ENCODE measurements at places on chromosomes 4 and X.

DNA sequence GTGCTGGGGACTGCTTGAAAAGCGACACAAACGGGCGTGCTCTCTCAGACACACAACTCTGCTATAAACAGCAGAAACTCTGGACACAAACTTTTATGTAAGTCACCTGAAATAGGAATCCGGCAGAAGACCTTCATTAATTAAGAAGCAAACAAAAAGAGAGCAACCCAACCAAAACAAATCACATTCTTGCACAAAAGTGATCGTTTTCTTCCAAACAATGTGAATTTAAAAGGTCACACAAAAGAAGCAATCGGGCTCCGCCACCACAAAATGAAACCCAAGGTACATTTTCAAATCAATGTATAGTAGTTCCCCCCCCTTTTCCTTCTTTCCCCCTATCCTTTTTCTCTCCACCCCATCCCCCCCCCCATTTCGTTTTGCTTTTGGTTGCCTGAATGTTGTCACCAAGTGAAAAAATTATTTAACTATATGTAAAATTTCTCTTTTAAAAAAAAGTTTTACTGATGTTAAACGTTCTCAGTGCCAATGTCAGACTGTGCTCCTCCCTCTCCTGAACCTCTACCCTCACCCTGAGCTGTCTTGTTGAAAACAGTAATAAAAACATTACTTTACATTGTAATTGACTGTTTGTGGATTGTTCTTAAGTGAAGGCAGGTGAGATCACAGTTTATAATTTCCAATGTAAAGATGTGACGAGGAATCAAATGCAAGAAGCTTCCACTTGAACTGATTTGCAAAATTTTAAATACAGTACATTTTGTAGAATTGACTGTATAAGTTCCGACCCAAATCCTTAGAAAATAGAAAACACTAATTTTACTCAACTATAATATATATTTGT, 2.4 kb downstream of the MAB21L2 start:
- no peak for DNase-seq

DNA sequence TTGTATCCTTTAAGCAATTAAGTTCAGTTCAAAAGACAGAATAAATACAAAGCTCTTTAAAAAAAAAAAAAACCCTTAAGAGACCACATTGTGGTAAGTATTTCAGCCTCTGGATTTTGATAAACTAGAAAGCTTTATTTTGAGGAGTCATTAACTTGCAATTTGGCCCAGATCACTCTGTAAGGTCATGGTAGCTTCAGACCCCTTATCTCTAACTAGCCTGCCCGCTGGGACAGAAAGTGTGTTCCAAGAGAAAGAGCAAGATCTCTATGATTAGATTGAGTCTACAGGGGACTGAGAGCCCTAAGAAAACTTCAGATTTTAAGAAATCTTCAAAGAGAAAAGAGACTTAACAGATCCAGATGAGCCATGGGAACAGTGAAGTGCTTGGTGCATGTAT, 45.6 kb downstream of the GALNT7 start:
- no peak for DNase-seq

DNA sequence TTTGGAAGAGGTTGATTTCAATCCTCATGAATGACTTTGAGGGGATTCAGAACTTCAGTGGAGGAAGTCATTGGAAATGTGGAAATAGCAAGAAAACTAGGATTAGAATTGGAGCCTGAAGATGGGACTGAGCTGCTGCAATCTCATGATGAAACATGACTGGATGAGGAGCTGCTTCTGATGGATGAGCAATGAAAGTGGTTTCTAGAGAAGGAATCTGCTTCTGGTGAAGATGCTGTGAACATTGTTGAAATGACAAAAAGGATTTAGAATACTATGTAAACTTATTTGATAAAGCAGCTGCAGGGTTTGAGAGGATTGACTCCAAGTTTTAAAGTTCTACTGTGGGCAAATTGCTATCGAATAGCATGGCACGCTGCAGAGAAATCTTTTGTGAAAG, 27.1 kb downstream of the EVC start:
- no peak for DNase-seq

- no peak for DNase-seq
Measured at GRCh38 chr4:7089213-7089986, 21.5 kb upstream of the GRPEL1 start.

DNA sequence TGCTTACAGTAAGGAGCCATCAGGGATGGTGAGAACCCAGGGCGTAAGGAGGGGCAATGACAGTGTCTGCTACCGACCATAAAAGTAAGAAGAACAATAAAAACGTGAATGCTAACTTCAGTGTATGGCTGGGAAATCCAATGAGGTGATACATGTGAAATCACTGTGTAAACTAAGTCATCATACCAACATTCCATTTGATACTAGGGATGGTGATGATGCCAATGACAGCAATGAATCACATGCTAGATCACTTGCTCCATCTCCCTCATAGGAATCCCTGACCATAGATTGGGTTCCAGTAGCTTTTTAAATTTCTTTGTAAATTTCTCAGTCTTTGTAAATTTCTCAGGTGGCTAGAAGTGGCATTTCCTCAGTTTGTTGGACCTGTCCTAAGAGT, 146.3 kb downstream of the SMIM20 start:
- DNase-seq: no peak

- DNase-seq: no peak
Measured at GRCh38 chrX:73992019-73992418, 312.0 kb upstream of the ZCCHC13 start.

- no peak for DNase-seq
Measured at GRCh38 chr4:87204559-87204958, 15.9 kb downstream of the KLHL8 start.

DNA sequence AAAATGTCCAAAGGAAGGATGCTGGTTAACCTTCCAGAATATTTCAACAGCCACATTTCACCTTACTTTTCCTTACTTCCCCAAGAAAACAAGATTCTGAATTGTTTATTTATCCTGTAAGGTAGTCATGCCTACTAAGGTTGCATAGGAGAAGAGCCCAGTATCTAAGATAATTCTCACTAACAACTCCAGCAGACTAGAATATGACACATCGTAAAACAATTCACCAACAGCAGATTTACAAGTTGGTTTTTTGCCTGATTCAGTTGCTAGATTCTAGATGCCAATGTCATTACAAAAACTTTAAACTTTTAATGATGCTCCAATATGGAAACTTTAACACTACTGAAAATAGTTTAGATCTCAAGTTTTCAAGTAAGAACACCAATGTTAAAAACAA, 176.4 kb downstream of the IL13RA2 start:
- DNase-seq: no peak

GRCh38 chr4:189299706-189300105, 641.0 kb upstream of the FRG1 start:
- DNase-seq: no peak

DNA sequence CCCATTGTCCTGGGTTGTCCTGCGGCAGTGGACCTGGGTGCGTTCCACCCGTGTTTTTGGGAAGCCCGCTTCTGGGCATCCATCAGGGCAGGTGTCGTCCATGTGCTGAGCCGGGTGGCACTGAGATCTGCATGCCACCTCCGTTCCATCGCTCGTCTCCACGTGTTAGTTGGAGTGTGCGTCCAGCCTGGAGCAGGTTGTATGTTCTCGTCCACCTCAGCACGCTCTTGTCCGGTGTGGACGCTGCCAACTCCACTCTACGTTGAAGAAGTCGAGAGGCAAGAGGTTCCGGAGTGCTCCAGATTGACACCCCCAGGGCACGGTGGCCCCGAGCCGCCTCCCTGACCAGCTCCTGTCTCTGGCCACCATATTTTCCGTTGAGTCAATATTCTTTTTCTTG, 33.9 kb downstream of the PCGF3 start:
- DNase-seq: no peak

GRCh38 chr4:94400191-94400590, 51.6 kb upstream of the PDLIM5 start:
- no peak for DNase-seq

GRCh38 chr4:153156263-153156662, 48.0 kb upstream of the TRIM2 start:
- DNase-seq: no peak

DNA sequence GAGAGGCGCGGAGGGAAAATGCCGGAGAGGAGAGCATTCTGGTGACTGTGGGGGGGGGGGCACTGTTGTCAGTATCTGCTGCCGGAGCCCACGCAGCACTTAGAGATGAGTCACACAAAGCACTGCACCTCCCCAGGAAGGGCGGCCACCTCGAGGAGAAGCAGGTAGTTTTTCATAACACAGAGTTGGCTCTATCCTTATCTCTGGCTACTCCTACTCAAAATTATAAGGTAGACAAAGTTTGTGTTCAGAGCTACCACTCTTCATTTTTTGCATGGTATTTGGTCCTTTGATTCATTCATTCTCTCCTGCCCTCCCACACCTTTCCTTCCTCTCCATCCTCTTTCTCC, 76.2 kb upstream of the SCOC start:
- DNase-seq: no peak

DNA sequence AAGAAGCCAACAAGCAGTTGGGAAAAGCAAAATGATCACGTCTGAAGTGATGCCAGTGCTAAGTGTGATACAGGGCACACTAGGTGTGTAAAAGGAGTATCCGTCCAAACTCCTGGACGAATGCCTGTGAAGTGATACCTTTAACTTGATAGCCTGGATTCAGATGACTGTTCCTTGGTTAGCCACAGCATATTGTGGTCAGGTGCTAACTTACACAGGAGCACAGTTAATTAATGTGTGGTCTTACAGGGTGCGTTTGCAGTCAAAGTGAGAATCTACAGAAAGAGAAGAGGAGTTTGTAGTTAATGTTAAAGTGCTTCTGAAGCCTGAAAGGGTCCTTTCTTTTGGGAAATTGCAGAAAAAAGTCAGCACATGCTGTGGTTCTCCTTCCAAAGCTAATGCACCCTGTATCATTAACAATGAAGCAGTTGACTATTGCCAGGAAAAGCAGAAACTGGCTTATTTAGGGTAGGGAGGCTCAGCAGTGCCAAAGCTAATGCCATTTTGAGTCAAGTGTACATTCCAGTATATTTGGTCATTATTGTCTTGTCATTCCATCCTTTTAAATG, 61.1 kb downstream of the DCLK2 start:
- DNase-seq: no peak

DNA sequence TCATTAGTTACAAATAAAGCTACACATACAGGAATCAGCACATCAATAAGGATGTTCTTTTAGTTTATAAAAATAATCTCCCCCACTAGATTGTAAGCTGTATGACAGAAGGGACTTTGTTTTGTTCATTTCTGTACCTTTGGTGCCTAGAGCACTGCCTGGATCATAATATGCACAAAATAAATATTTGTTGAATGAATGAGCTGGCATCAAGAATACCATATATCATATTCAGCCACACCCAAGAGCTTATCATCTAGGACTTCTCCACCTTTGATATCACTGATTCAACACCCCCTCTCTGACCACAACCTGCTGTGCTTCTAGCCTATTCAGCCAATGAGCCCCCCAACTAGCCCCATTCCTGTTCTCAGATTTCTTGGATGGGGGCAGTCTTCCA, 10.6 kb downstream of the SYTL4 start:
- no peak for DNase-seq

DNA sequence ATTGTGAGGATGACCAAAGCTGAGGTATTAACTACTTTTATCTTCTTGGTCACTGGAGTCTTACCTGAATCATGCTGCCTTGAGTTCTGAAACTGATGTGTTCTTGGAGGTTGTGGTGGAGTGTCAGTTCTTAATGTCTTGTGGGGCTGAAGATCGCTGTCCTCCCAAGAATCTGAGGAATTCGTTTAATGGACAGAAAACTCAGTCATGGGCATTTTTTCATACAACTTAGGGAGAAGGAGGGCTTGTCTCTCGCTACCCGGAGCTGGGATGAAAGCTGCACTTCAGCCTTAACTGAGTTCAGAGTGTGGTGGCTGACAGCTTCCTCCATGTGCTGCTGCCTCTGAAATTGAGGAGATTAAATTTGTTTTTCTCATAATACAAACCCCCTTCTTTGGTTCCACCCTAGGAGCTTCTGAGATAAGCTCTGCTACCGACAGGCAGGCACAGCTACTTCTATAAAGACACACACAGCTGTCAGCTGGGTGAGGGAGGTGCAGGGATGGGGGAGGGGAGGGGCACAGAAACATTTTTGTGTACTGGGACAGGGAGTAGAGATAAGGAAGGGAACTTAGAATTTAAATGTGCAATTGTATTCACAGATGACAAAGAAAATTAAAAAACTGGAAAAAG, 30.8 kb downstream of the RBBP7 start:
- DNase-seq: no peak

DNA sequence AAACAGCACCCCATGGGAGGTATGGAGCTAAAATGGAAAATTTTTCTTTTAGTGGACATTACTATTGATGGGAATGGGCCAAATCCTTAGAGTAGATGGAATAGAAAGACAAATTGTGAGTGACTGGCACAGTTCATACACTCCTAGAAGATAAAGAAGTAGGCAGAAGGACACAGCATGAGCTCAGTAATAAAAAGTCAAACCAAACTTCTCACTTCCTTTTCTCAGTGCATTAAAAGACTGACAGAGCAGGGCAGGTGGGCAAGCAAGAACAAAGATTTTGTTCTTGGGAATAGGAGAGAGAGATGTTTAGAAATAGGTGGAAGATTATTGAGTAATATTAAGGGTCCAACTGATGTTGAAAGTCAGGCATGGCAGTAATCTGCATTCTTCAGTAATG, 132.5 kb downstream of the ATP10D start:
- DNase-seq: no peak

DNA sequence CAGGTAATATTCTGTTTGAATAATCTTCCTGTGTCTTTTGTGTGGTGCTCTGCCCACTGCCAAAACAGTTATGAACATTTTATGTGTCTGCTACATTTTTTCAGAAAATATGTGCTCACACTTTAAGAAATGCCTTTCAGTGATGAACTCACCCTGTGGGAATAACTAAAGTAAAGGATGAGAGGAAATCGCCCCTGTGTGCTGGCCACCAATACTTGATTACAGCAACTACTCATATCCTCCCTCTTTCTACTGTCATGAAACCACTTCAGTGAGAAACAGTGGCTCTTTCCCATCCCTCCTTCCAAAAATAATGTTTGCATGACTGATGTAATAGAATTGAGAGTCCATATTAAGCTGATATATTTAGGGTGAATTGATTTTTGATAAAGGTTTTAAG, 900.9 kb downstream of the RAB28 start:
- no peak for DNase-seq

GRCh38 chr4:151325111-151325948, at the start of gene SH3D19:
Gene SH3D19 (minus strand): TSS chr4:151325605. CDS start chr4:151325352, 253 bp downstream.
- peak; percentile 65 for DNase-seq

DNA sequence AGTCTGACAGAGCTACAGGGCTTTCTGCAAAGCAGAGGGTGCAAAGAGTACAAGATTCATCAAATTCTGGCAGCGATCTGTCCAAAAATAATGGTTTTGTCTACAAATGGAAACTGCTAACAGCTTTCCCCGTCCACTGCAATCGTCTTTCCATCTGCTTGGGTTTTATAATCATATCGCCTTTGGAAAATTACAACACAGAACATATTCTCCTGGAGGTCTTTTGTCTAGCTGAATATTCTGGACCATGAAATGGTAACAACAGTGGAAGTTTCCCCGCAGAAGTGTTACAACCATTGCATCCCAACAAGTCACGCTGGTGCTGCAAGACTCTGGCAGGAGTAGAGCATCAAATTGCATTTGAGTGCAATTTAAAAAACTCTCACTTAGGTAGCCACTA, 101.2 kb upstream of the BOD1L1 start:
- no peak for DNase-seq
